ENCODE measurements at places on chromosomes 2 and 18. TPM values are rescaled to one million over a fixed set of nuclear protein-coding genes. Genes with fewer than 3 reads are reported as not detected.
A peak's percentile ranks its signal among the peaks of the same experiment; 100 is the strongest.

GRCh38 chr2:127874378-127875269 is 11.1 kb downstream of the AMMECR1L start:
- H3K27me3 ChIP-seq: no peaks in the 10 kb centered on the region
- DNase-seq: peak; percentile 42
- peak overlapping the region; percentile 51 for H3K27ac ChIP-seq
- peaks cover 24% of the 10 kb centered on the region for H3K4me1 ChIP-seq

DNA sequence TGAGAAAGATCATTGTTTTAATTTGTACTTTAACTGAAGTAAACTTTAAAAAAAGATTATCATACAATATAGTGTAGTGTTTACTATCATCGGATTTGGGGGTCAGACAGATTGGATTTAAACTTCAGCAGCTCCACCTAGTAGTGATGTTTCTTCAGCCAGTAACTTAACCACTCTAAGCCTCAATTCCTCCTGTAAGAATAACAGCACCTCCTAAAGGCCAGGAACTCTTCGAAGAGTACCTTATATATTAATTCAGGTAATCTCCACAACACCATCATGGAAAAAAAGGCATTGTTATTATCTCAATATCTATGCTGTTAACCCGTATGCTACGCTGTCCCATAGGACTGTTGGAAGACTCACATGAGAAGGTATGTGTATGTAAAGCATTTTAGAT is 69.0 kb upstream of the DLGAP1 start:
- no peaks in the 10 kb centered on the region for H3K4me1 ChIP-seq
- H3K27ac ChIP-seq: no peak overlapping the region
- H3K4me3 ChIP-seq: no peak overlapping the region
- no peak for DNase-seq

DNA sequence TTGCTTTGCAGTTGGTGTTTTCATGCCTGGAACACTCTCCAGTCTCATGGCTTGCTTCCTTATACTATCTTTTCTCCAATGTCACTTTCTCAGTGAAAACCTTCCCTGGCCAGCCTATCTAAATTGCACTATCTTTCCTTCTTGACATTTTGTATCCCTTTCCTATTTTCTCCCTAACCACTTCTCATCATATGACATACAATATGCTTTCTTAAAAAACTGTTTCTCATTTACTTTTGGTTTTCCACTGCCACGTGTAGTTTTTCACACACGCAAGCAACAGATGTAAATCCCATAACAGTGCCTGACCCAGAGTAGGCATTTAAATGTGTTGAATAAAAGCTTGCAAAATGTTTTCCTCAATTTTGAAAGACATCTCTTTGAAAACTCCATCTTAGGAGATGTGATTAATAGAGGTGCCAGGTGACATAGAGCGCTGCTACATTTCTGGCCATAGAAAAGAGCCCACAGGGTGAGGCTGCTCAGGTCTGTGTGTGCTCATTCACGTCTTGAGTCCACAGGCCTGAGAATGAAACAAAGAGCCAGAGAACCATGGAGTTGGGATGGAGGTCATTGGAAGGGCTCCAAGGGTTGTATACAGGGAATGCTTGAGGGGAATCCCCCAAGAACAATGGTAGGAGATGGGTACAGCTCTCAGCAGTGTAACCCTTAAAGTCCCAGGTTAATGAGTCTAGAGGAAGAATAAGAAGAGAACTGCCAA is 12.7 kb downstream of the ZNF24 start:
- H3K4me1 ChIP-seq: peaks cover 3% of the 10 kb centered on the region
- DNase-seq: no peak
- no peak overlapping the region for H3K4me3 ChIP-seq
- H3K27ac ChIP-seq: no peak overlapping the region

- no peaks in the 10 kb centered on the region for H3K27me3 ChIP-seq
- no peak for DNase-seq
- H3K4me1 ChIP-seq: no peaks in the 10 kb centered on the region
- no peak overlapping the region for H3K27ac ChIP-seq
- H3K4me3 ChIP-seq: no peak overlapping the region
These were observed 50.3 kb downstream of the ITGB1BP1 start for GRCh38 chr2:9373047-9373446.

DNA sequence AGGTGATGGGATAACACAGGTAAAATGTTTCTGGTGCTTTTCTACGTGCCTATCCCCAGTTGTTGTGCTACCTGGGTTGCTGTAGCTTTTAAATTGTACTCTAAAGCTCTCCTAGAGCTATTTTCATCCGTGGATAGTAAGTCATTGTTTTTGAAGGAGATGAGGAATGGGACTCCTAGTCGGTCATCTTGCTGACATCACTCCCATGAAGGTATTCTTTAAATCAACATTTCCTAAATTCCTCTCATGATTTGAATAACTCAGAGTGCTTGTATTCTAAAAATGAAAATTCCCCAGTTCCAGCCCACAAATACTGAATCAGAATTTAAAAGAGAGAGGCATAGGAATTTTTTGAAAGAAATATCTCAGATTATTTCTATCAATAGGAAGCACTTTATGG is 44.3 kb downstream of the CCDC148 start:
- DNase-seq: no peak
- no peaks in the 10 kb centered on the region for H3K4me1 ChIP-seq
- no peak overlapping the region for H3K27ac ChIP-seq
- H3K36me3 ChIP-seq: no peaks in the 10 kb centered on the region
- no peak overlapping the region for H3K4me3 ChIP-seq

DNA sequence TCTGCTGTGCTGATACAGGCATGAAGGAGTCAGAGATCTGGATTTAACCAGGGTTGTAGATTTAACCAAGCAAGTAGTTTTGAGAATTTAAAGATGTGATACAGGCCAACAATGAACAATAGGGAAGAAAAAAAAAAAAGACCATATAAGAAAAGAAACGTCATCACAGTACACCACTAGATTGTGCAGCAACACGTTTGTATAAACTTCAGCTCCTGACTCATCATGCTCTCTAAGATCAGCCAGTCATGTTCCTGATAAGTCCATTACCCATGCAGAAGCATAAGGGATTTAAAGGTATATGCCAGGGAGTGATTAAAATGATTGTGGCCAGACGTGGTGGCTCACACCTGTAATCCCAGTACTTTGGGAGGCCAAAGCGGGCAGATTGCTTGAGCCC is 22.3 kb upstream of the ERICH2 start:
- no peak for DNase-seq
- peaks cover 25% of the 10 kb centered on the region for H3K27me3 ChIP-seq
- H3K36me3 ChIP-seq: no peaks in the 10 kb centered on the region

GRCh38 chr18:24346254-24346653 is 51.4 kb downstream of the OSBPL1A start:
- DNase-seq: no peak
- H3K36me3 ChIP-seq: no peaks in the 10 kb centered on the region
- no peaks in the 10 kb centered on the region for H3K27me3 ChIP-seq
- H3K27ac ChIP-seq: no peak overlapping the region
- no peaks in the 10 kb centered on the region for H3K4me1 ChIP-seq
- H3K4me3 ChIP-seq: no peak overlapping the region

MRPS5 gene
- 79.8 TPM for total RNA-seq

DNA sequence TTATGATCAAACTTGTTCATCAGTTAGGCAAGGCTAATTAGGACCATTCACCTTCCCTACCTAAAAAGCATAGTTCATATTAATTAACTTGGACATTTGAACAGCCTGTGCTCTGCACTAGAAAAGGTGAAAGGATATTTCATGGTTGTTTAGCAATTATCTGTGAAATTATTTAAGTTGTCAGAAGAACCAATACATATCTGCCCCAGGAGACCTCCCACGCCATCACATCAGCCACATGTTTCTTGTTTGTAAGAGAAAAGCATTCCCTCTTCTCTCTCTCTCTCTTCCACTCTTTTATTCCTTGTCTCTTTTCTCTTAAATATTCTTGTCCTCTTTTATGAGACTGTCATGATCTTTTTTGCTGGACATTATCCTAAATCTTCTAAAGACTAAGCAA is 282.0 kb upstream of the RND3 start:
- H3K27me3 ChIP-seq: no peaks in the 10 kb centered on the region
- H3K4me1 ChIP-seq: no peaks in the 10 kb centered on the region
- no peaks in the 10 kb centered on the region for H3K36me3 ChIP-seq
- no peak overlapping the region for H3K27ac ChIP-seq
- DNase-seq: no peak
- no peak overlapping the region for H3K4me3 ChIP-seq

DNA sequence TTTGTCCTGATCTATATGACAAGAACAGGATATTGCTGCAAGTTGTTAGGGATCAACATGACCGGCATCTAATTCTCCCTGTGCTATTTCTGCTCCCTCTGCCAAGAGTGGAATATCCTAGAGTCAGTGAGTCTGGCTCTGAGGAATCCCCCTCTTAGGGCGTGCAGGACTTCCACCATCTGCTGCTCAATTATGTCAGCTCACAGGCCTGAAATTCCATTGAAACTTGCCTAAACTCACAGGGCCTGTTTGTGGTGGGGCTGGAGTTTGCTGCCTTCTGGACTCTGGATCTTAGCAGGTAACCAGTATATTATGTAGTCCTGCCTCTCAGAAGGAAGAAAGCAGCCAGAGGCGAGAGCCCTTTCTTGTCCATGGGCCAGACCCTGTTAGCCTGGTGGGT is 323.0 kb downstream of the TSN start:
- H3K27me3 ChIP-seq: no peaks in the 10 kb centered on the region

DNA sequence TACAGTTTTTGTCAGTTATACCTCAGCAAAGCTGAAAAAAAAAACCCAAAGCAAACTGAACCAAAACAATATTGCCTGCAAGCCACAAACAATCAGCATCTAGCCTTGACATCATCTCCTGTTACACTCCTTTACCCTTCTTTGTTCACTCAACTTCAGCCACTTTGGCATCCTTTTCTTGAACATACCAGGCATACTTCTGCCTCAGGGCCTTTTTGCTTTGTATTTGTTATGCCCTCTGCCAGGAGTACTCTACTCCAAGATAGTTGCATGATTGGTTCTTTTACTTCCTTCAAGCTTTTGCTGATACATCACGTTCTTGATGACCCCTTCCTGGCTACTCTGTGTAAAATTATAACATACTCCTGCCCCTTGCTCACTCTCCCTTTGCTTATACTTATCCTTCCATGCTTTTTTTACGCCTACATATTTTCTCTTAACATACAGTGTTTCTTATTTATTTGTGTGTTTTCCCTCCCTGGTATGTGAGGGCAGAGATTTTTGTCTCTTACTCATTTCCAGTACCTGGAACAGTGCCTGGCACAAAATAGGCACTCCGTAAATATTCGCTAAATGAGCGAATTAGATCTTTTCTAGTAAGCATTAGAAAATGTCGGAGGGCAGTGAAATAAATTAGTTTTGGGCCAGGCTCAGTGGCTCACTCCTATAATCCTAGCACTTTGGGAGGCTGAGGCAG is 12.7 kb downstream of the ABI2 start:
- no peak overlapping the region for H3K4me3 ChIP-seq
- peaks cover 13% of the 10 kb centered on the region for H3K36me3 ChIP-seq
- no peak overlapping the region for H3K27ac ChIP-seq
- no peaks in the 10 kb centered on the region for H3K4me1 ChIP-seq
- no peaks in the 10 kb centered on the region for H3K27me3 ChIP-seq
- DNase-seq: no peak

LRRFIP1 gene
- 207 TPM for total RNA-seq

DNA sequence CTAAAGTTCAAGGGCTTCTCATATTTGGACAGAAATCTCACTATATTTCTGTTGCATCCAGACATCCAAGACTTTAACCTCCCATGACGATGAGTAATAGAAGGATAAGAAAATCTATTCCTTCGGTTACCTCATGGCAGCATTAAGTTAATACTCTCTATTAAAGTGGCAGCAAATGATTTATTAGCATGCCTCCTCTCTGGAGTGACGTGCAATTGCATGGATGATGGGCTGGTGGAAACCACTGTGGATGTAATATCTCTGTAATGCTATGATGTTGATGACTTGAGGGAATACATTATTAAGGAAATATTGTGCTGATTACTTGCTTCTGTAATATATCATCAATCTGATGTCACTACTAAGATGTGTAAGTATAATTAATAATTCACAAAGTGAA is 336.8 kb downstream of the DSEL start:
- no peaks in the 10 kb centered on the region for H3K36me3 ChIP-seq
- no peak overlapping the region for H3K27ac ChIP-seq
- no peaks in the 10 kb centered on the region for H3K4me1 ChIP-seq
- no peak for DNase-seq

DNA sequence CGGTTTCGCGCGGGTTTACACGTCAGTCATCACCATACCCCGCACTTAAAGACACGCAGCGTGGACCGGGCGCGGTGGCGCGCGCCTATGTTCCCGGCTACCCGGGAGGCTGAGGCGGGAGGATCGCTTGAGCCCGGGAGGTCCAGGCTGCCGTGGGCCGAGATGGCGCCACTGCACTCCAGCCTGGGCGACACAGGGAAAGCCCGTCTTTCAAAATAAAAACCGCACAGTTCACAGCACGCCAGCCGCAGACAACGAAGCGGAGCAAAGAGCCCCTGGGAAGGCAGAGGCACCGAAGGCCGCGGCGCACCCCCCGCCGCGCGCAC is 328 bp downstream of the DTYMK start:
- H3K36me3 ChIP-seq: peaks cover 47% of the 10 kb centered on the region
- peak overlapping the region; percentile 90 for H3K4me3 ChIP-seq
- no peak for DNase-seq
- H3K27ac ChIP-seq: peak overlapping the region; percentile 90

GRCh38 chr2:120963997-120964705 is 228.5 kb downstream of the GLI2 start:
- no peaks in the 10 kb centered on the region for H3K27me3 ChIP-seq
- no peaks in the 10 kb centered on the region for H3K4me1 ChIP-seq
- DNase-seq: no peak

- H3K27me3 ChIP-seq: no peaks in the 10 kb centered on the region
- peaks cover 82% of the 10 kb centered on the region for H3K36me3 ChIP-seq
- no peak overlapping the region for H3K27ac ChIP-seq
- no peak for DNase-seq
These were observed 4.8 kb downstream of the UGP2 start for GRCh38 chr2:63846487-63846886.
